SHP77 (cell line): ENCODE measurements at places on chromosomes 6 and 20.

GRCh38 chr6:135212935-135213334 is 31.8 kb downstream of the MYB start:
- DNase-seq = no peak

- no peak for DNase-seq
Observed at GRCh38 chr6:3019065-3019464, 19.4 kb downstream of the NQO2 start.

DNA sequence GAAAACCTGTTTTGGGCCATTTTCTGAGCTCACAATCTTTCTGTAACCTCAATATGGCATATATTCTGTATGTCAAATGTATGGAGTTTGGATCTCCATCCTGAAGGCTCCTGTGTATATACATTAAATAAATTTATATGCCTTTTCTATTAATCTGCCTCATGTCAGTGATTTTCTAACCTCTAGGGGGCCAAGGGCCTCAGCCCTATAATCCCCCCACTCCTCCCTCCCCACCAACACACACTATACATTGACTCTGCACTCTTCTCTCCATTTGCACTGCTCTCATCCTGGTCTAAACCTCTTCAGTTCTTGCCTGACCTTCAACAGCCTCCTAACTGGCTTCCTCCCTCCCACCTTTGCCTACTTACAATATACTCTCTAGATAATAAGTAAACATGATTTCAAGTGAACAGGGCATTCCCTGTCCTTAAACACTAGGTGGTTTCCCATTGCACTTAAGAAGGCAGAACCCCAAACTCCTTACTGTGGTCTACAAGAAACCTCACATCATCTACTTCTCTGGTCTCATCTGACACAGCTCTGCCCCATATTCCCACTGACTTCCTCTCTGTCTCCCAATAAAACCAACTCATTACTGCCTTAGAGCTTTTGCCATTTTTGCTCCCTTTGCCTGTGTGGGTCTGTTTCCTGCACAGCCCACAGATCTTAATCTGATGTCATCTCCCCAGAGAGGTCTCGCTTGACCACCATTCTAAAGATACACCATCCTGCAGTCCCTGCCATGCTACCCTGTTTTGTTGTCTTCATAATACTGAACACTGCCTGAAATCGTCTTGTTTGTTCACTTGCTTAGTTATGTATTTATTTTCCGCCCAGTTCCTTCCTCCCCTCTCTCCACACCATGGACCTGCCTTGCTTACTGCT is 213.7 kb downstream of the SYNE1 start:
- DNase-seq = no peak

DNA sequence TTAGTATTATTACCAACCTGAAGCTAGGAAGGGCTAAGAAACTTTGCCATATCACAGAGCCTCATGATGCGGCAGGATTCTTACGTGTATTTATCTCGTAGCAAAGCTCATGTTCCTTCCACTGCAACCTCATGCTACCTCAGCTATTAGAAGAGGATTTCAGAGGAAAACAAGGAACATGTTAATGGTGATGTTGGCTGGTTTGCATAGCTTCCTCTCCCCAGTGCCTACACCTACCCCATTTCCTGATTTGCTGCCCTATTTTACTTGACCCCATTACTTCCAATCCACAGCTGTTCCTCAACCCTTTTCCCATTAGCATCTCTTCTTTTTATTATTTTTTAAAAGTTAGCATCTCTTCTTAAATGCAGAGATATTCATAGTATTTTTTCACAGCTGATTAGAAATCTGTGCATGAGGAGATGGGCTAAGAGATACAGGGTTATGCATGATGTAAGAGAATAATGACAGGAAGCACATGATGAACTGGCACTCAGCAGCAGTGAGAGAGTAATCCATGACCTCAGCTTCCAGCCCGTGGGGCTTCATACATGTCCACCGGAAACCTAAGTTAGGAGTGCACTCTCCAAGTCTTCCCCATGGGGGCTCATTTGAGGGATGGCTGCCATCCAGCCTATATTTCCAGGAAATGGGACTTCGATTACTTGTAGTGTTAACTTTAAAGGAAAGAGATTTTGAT is 106.1 kb upstream of the ASF1A start:
- DNase-seq = no peak

- DNase-seq = no peak
Observed at GRCh38 chr6:134161041-134161440, 108.6 kb upstream of the SLC2A12 start.

- DNase-seq = no peak
Observed at GRCh38 chr6:6287415-6287814, 33.0 kb downstream of the F13A1 start.

DNA sequence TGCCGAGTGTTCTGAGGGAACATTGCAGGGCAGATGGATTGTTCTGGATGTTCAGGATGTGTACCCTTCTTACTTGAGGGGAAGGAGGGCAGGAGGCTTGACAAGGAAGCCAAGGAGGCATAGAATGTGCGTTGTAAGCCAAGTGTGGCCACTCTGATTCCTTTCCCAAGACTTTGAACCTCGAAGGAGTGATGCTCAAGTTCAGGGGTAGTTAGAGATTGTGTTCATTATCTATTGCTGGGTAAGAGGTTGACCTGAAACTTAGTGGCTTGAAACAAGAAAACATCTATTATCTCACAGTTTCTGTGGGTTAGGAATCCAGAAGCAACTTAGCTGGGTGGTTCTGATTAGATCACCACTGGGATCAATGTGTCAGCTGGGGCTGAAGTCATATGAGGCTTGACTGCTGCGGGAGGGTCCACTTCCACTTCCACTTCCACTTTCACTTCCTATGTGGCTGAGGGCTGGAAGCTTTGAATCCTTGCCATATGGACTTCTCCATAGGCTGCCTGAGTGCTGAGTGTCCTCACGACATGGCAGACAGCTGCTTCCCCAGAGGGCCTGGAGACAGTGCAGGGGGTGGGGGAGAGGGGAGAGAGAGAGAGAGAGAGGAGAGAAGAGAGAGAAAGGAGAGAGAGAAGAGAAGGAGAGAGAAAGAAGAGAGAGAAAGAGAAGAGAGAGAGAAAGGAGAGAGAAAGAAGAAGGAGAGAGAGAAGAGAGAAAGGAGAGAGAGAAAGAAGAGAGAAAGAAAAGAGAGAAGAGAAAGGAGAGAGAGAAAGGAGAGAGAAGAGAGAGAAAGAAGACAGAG is 6.9 kb upstream of the CD40 start:
- no peak for DNase-seq

GRCh38 chr6:1986454-1987243 is 258.8 kb downstream of the GMDS start:
- DNase-seq = peak; percentile 2

GRCh38 chr6:81088145-81088544 is 664.3 kb downstream of the TENT5A start:
- DNase-seq = no peak

DNA sequence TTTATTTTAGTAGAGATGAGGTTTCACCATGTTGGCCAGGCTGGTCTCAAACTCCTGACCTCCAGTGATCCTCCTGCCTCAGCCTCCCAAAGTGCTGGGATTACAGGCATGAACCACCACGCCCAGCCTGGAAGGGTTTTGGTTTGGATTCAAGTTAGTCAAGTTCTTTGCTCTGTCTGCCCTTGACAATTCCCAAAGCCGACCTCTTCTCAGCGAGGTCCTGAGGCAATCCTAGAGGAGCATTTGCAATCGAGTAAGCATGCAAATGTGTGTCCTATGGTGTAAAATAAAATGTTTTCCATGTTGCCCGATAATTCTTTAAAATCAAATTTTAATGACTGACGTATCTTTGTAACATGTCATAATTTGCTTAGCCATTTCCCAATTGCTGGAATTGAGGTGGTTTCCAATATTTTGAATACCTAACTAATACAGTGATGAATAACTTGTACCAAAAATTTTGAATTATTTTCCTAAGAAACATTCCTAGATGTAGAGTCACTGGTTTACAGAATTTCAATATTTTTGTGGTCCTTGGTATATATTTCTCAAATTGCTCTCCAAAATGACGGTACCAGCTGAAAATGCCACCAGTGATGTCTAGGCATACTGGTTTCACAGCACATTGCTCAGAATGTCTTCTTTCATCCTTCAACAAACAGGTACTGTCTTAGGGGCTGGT is 38.7 kb downstream of the GTF2H5 start:
- DNase-seq = no peak

DNA sequence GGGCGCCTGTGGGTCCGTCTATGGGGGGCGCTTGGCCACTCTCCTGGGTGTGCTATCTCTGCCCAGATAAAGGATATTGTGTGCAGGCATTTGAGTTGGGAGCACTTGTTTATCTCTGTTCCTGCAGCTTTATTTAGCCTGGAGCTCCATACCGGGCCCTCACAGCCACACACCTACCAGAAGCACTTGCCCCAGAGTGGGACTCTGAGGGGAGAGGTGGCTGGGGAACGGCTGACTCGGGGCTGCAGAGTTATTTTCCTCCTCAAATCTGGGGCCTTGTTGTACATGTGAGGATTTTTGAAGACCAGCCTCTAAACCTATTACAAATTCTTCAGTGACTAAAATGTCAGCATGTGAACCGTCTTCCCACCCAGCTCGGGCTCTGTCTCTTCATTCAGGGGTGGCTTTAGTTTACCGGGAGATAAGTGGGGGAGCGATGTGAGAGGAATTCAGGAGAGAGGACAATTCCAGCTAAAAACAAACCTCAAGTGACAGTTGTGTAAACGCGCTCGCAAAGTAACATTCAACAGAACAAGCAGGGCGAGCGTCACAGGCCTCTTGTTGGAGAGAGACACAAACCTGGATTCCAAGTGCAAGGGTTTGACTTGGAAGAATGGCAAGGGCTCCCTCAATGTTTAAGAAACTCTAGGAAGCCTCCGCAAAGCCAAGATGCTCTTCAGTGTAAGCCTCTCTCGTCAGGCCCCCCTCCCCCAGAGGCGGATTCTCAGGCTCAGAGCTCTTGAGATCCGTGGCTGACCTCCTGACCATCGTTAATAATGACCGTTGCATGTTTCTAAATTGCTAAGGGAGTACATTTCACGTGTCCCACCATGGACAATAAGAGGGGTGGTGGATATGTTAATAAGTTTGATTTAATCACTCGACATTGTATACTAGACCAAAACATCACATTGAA is 548.9 kb downstream of the QKI start:
- DNase-seq = no peak

- DNase-seq = no peak
Observed at GRCh38 chr6:146127447-146128215, 98.8 kb downstream of the GRM1 start.

DNA sequence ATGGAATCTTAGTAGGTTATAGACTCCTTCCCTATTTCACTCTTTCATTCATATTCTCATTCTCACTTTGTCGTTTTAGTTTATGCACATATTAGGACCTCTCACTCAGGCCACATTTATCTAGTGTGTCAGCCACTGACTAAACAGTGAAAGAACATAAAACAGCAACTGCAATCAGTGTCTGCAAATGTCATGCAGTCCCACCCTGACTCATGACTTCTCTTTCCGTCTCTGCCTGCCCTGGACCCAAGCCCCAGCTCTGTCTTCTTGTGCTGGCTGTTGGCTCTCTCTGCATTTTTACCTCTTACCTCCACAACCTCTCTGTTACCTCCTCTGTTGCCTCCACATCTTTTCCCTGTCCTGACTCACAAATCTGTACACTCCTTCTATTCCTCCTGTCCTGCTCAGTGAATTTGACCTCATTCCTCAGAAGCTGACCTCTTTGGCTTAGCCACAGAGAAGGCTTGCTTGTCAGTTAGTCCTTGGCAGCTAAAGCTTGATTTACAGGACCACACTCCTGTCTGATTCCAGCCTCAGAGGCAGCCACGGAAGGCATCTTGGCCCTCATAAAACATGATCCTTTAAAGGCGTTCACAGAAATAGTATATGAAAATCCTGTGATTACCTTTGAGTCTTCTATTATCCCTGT is 247.6 kb downstream of the PKHD1 start:
- no peak for DNase-seq

DNA sequence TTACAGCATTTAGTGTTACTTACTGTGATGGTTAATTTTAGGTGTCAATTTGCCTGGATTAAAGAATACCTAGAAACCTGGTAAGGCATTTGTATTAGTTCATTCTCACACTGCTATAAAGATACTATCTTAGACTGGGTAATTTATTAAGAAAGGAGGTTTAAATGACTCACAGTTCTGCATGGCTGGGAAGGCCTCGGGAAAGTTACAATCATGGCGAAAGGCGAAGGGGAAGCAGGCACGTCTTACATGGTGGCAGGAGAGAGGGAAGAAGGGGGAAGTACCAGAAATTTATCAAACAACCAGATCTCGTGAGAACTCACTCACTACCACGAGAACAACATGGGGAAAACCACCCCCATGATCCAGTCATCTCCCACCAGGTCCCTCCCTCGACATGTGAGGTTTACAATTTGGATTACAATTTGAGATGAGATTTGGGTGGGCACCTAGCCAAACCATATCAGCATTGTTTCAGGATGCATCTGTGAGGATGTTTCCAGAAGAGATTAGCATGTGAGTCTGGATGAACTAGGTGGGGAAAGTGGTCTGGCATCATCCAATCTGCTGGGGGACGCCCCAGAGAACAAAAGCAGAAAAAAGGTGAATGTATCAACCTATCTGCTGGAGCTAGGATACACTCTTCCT is 76.8 kb downstream of the MKKS start:
- no peak for DNase-seq

DNA sequence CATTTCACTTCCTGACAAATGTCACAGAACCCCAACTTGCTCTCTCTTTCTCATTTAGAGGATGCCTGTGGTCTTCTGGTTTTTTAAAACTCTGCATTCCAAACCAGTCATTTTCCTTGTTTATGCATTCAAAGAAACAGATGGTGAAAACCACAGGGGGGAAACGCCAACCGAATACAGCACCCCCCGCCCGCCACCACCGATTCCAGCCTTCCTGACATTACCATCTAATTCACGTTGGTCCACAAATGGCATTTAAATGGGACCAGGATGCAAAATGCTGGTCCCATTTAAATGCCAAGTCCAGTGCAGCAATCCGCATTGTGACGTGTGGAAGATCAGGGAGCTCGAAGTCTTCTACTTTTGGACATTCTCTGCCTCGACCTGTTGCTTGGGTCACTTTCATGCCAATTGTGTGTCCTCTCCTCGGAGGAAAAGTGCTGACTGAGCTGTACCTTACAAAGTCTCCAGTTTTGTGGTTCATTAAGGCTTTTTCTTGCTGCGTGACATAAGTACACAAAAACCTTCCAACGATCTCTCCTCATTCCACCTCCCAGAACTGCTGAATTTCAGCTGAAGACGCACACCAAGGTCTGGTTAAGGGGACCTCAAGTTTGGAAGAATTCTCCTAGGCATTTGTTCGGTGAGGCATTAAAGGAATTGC is 35.8 kb downstream of the NEDD9 start:
- DNase-seq = no peak

GRCh38 chr6:21885532-21886114 is 292.1 kb downstream of the SOX4 start:
- no peak for DNase-seq

- DNase-seq = no peak
Observed at GRCh38 chr6:168598251-168599117, 157.5 kb downstream of the SMOC2 start.

GRCh38 chr20:36340593-36340990 is 34.5 kb downstream of the DLGAP4 start:
- no peak for DNase-seq
